CD4-positive, alpha-beta T cell treated with Interferon alpha-2 for 1 hour (primary cell): ENCODE measurements at places on chromosomes 4 and X.

- DNase-seq: no peak
These were observed 372.6 kb upstream of the CTSO start for GRCh38 chr4:156326246-156326645.

GRCh38 chr4:112752061-112752460 lies 115.1 kb downstream of the LARP7 start:
- no peak for DNase-seq

DNA sequence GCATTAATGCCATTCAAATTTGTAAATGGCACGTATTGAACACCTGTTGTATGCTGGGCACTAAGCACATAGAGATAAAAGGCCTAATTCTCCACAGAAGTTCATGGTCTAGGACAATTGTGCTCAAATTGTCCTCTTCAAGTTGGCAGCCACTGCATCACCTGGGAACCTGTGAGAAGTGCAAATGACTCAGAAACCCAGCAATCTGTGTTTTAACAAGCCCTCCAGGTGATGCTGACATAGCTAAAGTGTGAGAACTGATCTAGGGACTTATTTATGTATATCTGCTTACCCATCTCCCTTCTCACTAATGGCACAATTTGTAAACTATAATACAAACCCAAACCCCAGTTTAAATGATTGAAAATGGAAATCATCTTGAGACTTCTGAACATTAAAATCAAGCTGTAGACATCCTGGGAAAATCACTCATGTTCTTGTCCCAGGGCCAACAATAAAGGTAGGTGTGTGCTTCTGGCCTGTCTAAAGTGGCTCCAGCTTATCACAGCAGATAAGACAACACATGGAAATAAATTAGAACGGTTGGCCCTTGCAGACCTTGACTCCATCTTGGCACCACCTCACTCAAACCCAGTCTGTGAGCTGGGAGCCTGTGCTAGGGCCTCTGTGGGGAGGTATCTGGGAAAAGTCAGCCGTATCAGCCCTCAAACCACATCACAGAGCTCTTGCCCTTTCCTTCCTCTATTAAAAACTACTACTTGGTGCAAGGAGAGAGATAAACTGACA lies 46.8 kb downstream of the UCHL1 start:
- DNase-seq: no peak

DNA sequence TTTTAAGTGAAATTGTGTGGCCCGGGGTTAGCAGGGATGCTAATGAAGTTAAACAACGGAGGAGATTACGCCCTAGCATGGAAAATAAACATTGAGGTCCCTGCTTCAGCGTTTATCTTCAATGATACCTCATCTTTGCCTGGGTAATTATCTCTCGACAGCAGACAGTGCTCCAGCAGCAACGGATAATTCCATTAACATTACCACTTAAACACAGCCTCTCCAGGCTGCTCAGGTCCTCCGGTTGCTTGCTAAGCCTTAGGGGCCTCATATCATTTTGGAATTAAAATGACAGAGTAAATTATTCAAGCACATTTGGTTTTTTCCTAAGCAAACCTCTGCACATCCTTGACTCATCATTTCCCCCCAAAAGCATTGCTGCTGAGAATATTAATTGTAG lies 281.5 kb upstream of the KLF3 start:
- no peak for DNase-seq

GRCh38 chr4:88585917-88586316 lies 6.4 kb upstream of the HERC3 start:
- DNase-seq: no peak

DNA sequence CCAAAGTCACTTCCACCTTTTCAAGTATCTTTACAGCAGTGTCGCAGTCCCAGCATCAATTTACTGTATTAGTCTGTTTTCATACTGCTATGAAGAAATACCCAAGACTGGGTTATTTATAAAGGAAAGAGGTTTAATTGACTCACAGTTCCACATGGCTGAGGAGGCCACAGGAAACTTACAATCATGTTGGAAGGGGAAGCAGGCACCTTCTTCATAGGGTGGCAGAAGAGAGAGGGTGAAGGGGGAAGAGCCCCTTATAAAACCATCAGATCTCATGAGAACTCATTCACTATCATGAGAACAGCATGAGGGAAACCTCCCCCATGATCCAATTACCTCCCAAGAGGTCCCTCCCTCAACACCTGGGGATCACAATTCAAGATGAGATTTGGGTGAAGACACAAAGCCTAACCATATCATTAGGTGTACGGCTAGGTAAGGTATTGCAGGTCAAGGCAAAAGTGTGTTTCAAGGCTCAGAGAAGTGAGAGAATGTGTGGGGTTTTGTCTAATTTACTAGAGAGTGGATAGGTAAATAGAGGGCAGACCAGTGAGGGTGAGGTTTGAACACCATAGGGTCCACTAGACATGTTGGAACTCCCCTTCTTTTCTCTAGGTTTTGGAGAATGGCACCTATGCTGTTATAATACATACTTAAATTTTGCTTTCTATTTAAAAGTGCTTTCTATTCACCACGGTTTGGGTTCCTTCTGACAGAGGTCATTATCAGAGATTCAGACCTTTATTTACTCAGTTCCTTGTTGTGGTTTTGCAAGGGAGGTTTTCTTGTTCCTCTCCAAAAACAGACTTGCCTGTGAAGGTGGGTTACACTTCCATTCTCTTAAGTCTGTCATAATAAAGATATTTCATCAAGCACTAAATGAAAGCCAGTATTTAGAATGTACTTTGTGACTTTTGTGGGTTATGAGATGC lies 186.6 kb downstream of the CPEB2 start:
- DNase-seq: no peak

DNA sequence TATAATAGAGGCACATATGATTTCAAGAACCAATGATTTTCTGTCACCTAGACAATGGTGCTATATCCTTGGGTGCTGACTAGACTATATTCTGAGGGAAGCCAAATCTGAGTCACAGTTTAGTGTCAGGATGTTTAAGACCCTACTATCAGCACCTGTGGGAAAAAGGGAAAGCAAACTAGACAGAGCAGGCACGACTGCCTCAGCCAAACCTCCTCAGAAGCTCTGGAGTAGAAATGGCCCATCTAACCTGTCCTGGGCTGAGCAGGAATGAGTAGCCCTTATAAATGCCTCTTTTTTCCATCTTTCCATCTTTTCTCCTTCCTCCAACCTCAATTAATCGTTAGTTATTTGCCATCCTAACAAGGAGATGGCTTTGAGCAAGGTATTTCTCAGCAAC lies 80.4 kb upstream of the TECRL start:
- DNase-seq: no peak

GRCh38 chr4:101064541-101065180 lies 282.7 kb downstream of the PPP3CA start:
- no peak for DNase-seq

- no peak for DNase-seq
These were observed 76.9 kb downstream of the SHROOM3 start for GRCh38 chr4:76511947-76512346.

- no peak for DNase-seq
These were observed 580.3 kb downstream of the FSTL5 start for GRCh38 chr4:161583549-161583948.

GRCh38 chrX:107480272-107480671 lies 30.8 kb downstream of the FRMPD3 start:
- DNase-seq: no peak

DNA sequence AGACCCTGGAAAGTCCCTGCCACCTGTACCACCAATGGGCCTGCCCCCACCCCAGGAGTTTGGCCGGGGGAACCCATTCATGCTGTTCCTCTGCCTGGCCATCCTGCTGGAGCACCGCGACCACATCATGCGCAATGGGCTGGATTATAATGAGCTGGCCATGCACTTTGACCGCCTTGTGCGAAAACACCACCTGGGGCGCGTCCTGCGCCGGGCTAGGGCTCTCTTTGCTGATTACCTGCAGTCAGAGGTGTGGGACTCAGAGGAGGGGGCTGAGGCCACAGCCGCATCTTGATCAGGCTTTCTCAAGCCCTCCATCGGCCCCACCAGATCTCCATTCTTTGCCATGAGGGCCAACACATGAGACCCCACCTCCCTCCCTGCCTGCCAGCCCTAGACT lies 13.6 kb upstream of the RBM3 start:
- DNase-seq: no peak

DNA sequence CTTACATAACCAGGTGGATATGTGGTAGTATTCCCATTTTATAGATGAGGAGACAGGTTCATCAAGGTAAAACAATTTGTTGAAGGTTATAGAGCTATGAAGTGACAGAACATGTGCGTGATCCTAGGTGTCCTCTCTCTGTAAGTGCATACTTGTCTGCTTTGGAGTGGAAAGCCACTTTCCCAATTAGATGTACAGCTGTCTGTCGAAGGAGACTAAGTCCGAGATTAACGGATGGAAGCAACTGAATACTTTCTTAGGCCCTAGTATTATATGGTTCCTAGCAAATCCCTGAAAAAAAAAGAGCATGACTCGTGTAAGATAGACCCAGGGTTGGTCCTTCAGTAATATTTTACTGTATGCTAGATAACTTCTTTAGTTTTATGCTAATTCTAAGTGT lies 19.7 kb downstream of the TMEM131L start:
- DNase-seq: no peak

GRCh38 chrX:3514996-3515395 lies 168.5 kb upstream of the MXRA5 start:
- no peak for DNase-seq

DNA sequence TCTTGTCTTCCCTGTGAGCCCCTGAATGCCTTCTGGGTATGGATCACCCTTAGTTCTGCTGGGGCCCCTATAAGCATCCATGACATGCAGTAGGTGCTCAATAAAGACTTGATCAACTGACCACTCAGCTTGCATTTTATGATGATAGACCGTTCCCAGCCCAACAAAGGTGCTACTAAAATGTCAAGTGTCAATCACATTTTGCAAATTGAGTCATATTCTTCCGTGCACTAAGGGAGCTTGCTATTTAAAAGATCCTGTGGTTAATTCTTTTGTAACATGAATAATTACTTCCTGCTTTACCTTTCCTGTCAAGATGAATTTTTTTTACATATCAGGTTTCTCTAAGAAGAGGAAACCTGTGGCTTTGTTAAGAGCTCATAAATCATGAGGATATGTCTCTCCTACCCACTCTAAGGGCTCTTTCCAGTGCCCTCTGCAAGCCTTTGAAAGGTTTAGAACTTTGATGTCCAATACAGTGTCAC lies 47.6 kb downstream of the SH3KBP1 start:
- no peak for DNase-seq

DNA sequence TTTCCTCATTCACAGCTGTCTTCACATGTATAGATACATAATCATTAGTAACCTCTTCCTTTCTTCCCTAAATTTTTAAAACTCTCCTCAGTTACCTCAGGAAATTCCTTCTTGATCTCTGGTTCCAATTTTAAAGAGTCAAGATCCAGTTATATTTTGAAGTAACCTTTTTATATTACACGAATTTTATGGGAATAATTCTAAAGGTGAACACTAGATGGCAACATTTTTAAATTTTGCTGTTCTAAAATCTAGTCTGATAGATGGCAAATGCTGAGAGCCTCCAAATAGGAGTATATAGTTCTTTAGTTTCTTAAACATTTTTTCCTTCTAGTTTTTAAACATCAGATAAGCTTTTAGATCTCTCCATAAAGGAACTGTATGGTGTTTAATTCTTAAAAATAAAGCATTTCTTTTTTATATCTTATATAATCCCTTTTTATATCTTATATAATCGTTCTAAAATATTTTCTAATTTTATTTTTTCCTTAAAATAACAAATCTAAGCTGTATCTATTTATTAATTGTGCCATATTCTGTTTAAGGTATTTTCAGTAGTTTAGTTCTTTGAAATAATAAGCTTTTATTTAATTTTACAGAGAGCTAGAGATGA lies 37.9 kb upstream of the PAPSS1 start:
- DNase-seq: peak; percentile 45

DNA sequence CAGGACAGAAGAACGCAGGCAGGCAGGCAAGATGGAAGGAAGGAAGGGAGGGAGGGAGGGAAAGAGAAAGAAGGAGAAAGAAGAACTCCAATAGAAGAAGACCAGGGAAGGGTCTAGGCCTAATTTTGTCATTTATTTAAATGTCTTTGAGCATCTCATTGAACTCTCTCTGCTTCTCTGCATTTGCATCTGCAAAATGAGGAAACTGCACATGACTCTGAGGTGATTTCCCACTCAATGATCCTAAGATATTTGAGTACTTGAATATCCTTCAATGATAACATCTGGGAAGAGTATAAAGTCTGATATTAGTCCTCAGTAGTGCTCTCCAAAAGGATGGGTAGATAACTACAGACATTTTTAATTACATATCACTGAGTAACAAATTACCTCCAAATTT lies 33.1 kb upstream of the RBPJ start:
- no peak for DNase-seq

GRCh38 chrX:27694667-27695066 lies 104.5 kb downstream of the DCAF8L2 start:
- no peak for DNase-seq

GRCh38 chrX:9122519-9123245 lies 88.8 kb upstream of the FAM9B start:
- no peak for DNase-seq

DNA sequence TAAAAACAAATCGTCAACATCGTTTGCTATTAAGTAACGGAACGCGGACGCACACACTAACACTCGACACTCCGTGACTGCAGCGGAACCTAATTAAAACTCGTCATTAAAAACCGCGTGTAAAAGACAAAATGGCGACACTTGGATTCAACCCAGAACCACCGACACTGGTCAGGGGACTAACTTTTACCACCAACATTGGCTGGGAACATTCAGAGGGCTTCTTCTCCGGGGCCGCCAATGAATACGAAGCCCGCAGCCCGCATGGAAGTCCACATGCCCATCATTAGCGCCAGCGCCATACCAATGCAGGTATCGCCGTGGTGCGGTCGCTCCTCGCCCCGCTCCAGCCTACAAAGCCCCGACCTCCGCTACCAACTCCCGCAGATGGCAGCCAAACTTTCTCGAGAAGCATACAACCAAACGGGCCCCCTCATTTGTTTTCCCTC lies 498 bp downstream of the RBMX start:
- peak; percentile 62 for DNase-seq

DNA sequence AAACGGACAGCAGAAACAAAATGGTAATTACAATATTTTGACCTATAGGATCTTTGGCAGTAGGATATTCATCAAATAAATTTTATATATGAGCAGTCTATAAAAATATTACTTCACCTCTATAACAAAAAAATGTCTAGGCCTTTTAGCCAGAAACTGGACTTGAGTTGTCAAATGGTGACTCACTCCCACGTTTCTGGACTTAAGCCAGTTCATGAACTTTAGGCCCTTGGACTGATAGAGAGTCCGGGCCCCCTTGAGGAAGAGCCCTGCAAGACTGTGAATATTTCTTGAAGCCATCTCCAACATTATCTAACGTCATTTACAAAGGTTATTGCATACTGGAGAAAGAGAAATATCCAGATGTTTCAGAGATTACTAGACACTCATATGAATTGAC lies 106.8 kb upstream of the FAM47A start:
- DNase-seq: no peak

DNA sequence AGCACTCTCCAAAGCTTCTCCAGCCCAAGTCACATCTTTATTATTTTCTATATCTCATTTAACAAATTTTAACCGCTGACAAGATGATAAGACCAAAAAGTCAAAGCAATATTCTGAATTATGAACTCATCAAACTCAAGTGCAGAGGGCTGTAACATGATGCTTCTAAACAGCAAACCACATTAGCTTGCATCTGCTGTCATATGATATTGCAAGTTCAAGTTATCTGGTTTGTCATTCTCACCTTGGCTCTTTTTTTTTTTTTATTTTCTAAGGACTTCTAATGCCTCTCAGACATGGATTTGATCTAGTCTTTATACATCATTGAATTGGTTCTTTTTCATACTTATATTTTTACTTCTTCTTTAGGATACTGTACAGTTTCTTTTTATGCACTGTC lies 93.4 kb downstream of the SLC10A7 start:
- no peak for DNase-seq
